ENCODE measurements at places on chromosomes 5 and 9.

DNA sequence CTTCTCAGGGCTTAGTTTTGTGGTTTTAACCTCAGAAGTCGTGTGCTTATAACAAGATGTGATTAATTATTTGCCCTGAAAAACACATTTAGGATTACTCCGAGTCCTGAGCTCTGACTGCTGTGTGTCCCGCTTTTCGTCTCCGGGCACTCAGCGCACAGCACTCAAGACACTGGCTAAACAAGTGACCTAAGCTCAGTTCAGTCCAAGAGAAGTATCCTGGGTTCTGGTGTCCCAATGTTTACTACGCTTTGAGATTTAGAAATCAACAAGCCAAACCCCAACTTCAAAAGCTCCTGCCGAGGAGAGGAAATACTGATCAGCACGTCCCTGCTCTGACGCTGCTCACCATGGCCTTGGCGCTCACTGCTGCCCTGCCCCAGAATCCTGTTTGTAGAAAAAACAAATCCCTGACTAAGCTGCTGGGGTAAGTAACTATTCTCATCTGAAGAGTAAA is 53.2 kb downstream of the IPPK start:
- DNase-seq: no peak

DNA sequence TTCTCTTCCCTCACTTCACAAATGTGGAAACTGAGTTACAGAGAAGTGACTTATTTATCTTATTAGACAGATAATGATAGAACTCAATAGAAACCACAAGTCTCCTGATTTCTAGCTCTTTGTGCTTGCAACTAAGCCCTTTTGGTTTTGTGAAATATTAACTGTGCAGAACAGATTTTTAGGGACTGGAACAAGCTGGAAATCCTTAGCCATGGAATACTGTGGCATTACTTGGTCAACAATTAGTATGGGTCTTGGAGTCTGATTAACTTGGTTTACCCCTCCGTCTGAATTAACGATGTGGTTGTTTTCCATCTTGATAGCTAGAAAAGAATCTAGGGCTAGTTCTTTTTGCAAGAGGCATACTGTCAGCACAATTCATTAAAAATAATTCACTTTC is 584 bp upstream of the KLF9 start:
- DNase-seq: no peak

- DNase-seq: no peak
Observed at GRCh38 chr9:27371382-27371781, 74.4 kb upstream of the EQTN start.

DNA sequence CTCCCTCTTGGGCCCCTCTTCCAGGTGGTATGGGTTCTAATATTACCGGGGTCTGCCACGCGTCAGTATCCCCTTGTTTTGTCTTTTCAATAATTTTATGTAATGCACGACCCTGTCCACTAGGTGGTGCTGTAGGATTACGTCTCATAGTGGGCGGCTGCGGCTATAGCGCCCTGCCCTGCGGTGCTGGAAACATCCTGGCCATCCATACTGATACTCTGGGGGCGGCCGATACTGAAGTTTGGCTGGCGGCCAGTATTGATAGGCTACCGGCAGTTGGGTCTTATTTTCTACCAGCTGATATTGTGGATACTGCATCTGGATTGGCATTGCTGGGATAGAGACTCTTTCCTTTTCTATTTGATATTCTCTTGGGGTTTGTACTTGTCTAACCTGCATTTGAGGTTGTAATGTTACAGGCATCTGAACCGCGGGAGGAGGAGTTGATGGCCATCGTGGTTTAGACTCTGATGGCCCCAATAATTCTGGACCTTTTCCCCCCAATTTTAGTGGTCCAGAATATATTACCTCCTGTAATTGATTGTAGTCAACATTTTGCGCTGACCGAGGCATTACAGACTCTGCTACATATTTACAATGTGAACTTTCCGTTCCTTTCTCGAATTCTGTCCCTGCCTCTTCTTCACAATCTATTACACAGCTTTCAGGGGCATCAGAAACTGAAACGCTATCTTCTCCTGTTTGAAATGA is 3.3 kb upstream of the TMEM141 start:
- peak; percentile 62 for DNase-seq

DNA sequence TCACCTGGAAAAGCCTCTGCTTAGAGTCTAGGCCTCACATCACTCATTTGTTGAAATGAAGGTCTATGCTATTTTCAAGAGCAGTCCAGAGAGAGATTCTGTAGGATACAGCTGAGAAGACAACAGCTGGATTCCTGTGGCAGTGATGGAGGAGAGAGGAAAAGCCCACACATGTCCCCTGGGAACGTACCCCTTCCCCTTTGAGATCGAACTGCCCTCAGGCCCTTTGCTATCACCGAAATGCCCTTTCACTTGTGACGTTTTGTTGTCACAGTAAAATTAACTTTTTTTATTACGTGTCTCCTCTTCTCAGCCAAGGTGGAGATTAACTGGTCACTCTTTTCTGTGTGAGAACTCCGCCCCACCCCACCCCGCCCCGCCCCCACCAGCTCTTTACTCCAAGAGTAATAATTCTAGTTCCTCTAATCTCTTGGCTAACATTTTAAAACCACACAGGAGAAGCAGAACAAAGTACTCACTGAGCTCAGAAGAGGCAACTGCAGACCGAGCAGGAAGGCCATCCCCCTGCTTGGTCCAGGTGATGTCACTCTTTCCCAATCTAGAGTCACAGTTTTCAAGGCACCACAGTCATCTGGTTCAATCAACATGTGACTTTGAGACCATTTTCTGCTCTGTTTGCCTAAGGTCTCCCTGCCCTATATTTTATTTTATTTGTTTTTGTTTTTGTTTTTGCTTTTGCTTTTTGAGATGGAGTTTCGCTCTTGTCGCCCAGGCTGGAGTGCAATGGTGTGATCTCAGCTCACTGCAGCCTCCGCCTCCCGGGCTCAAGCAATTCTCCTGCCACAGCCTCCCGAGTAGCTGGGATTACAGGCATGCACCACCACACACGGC is 105.6 kb downstream of the SUSD1 start:
- no peak for DNase-seq

DNA sequence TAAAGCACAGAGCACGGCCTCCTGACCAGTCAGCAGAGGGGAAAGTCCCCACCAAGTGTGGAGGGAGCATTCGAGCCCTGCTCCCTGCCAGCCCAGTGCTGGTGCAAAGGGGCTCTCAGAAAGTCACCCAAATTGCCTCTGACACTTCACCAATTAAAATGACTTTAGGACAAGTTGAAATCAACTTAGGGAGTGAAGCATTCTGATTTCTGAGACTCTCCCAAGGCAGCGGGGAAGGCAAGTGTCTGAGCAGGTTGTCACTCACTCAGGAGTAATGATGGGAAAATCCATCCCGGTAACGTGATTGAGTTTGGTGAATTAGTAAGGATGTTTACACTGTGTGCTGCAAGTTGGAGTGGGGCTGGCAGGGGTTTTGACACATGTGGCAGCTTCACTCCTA is 73.7 kb downstream of the PCDH1 start:
- DNase-seq: no peak

DNA sequence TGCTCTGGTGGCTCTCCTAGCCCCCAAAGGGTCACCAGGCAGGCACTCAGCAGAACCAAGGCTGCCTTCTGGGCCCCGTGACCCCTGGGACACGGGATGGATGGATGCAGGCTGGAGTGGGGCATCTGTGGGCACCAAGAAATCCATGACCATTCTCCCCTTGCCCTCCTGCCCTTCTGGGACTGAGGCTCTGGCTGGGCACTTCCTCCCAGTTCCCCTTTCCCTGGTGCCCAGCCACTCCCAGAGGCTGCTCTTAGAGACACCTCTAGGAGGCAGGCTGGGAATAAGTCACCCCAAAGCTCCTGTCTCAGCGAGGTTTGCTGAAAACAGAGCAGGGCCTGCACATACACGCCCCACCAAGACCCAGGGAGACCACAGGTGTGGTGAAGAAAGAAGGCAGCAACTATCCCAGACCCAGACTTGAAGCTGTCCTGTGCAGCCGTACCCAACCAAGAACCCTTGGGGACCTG is 943 bp downstream of the STING1 start:
- peak; percentile 60 for DNase-seq

DNA sequence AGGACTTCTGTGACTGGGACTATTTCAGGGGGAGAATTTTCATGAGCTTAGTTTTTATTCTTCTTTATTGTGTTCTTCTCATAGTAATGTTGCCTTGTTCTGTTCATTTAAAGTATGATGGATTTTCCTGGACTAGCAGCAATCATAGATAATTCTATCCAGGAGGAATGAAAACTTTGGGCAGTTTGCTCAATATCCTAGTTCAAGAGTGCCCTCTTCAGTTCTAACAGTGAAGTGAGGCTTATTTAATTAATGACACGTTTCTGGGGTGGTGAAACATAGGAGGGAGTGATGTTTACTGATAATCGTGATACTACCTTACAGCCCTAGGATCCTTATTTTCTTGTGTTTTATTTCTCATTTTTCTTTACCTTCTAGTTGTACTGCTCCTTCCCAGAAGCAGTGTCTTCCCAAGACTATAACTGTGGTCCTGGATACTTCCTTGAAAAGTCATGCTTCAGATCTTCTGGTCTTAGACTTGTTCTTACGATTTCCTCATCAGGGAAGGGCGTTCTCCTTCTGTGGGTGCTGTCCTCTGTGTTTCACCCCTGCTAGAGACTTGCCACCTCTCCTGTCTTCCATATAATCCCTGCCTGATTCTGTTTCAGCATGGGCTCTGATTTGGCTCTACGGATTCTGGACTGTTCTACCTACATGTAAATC is 57.4 kb downstream of the CFAP95 start:
- peak; percentile 65 for DNase-seq

DNA sequence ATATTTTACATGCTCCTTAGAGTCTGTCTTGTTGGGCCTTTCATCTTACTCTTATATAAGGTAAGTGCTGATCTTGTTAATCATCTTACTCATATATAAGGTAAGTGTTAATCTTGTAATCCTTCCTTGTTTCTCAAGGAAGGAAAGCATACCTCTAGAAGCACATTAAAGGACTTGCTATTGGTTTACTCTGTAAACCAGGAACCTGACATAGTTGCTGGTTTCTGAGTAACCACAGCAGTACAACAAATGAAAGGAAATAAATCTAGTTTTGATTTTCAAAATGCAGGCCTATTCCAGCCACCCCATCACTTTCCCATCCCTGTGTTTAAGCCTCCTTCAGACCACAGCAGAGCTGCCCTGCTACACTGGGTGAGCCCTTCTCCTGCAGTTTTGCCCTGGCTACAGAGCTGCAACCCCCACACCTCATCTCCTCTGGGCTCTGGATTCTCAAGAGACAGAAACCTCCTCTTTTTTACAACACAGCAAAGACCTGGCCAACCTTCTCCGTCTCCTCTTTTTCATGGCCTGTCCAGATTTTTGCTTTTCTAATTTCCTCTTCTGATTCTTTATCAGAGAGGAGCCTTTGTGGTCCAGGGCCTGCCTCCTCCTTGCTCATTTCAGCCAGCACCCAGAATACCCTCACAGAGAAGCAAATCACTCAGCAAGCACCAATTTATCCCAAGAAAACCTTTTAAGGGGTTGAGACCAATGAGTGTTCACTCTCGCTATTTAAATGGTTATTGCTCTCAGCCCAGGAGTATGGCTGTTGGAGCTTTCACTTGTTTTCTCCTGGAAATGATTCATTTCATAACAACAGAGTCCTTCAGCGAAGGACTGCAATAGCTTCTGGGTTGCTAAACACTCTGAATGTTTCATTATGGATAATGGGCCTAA is 103.2 kb downstream of the FSTL4 start:
- no peak for DNase-seq

- DNase-seq: peak; percentile 52
Observed at GRCh38 chr9:115127191-115127817, 9.3 kb upstream of the TNC start.

DNA sequence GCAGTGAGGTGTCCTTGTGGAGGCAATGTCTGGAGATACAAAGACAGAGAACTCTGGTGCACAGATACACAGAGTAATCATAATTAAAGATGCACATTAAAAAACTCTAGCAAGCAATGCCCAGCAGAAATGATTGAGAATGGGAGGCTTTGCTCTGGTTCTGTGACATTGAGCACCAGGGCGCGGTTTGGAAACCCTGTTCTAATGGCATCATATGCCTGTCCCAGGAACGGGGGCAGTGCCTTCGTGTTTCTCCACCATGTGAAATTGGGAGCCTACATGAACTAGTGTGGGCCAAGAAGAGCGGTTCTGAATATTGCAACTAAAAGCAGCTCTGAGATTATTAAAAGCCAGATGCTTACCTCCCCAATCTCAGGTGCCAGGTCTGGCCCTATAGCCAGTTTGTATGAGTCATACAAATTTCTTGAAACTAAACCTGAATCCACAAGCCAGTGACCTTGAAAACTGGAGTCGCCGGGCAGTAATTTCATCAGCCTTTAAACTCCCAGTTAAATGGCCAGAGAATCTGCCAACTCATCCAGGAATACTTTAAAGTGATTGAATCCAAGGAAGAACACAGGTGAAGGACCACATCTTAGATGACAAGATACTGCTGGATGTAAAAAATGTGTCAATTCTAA is 22.2 kb upstream of the CTSL start:
- DNase-seq: no peak

DNA sequence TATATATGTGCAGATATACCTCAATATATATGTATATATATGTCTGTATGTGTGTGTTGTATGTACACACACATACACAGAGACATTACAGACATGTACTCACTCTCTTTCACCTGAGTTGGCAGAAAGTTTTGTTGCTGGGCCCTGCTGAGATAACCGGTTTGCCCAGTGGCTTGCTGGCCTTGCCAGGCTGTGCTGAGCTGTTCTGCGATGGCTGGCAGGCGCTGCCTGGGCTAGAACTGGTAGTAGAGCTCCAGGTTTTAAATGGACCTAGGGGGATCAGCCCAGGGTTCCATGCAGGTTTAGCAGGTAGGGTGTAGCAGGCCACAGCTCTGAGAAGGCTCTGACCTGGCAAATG is 394.3 kb downstream of the GADD45G start:
- no peak for DNase-seq

GRCh38 chr5:33531824-33532223 is 91.1 kb downstream of the TARS1 start:
- no peak for DNase-seq

DNA sequence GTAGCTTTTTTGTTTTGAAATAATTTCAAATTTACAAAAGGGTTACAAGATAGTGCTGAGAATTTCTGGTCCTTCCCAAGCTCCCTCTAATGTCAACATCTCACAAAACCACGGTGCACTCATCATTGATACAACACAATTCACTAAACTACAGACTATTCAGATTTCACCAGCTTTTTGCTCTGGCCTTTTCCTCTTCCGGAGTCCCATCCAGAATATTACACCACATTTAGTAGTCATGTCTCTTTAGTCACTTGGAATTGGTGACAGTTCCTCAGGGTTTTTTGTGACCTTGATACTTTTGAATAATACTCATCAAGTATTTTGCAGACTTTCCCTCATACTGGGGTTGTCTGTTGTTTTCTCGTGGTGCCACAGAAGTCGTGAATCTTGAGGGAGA is 484.0 kb downstream of the GADD45G start:
- no peak for DNase-seq

- DNase-seq: no peak
Observed at GRCh38 chr5:174733836-174734235, 9.5 kb downstream of the MSX2 start.

Data from EH (cell line).